Testis (tissue), 5 donors: ENCODE measurements at places on chromosomes 16 and 17. TPM values are rescaled to one million over a fixed set of nuclear protein-coding genes. Genes with fewer than 3 reads are reported as not detected.

DNA sequence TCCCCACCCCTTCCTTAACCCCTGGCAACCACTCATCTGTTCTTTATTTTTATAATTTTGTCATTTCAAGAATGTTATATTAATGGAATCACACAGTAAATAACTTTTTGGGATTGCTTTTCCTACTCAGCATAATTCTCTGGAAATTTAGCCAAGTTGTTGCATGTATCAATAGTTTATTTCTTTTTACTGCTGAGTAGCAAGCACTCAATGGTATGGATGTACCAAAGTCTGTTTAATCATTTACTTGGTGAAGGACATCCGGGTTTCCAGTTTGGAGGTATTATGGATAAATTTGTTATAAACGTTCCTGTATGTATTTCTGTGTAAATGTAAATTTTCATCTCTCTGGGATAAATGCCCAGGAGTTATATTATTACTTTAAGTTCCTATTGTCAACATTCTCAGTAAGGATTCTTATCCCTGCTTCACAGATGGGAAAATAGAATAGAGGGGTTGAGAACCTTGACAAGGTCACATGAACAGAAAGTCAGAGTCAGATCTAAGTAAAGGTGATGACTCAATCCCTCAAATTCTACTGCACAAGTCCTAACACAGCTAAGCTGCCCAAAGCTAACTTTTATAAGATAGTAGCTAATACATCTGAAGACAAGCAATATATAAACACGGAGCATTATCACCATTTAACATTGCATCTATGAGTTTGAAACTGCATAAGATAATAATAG is 62.4 kb upstream of the MTMR4 start:
- no peak for DNase-seq
- H3K4me1 ChIP-seq: no peaks in the 10 kb centered on the region
- no peaks in the 10 kb centered on the region for H3K36me3 ChIP-seq
- no peaks in the 10 kb centered on the region for H3K27me3 ChIP-seq
- no peak overlapping the region for H3K4me3 ChIP-seq
- H3K27ac ChIP-seq: no peak overlapping the region

The FKBP10 gene
- 31.4 TPM for total RNA-seq

The RAB37 gene
- 0.81 TPM for total RNA-seq

DNA sequence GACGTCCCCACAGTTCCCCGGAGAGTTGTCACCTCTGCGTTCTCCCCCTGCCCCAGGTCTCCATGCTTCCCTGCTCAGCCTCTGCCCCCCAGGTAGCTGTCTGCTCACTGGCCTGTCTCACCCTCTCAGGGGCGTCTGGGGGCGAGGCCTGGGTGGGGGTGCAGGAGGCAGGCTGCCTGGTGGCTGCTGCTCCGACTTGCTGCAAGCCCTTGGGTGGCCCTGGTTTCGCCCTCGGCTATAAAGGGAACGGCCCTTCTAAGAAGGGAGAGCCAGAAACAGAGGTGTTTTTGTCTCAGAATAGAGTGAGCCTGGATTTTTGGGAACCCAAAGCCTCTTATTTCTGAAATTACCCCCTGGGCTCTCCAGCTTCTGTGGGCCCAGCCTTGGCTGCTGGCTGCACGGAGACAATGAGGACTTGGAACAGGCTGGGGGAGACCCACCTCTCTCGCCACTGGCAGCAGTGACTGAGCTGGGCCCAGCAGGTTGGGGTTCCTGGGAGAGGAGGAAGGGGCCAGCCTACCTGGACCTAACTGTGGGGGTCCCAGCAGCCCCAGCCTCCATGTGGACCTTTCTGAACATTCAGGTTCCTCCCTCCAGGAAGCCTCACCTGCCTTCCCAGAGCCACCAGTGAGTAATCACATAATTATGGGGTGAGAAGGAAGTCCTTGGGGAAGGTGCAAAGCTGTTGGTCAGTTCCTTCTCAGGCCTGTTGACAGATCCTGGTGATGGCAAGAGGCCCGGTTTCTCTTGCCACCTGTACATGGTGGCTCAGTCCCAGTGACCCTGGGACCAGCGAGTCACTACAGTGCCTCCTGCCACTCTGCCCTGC is 15.5 kb upstream of the SPNS2 start:
- no peak overlapping the region for H3K27ac ChIP-seq
- DNase-seq: no peak
- H3K4me1 ChIP-seq: no peaks in the 10 kb centered on the region
- H3K27me3 ChIP-seq: no peaks in the 10 kb centered on the region
- H3K36me3 ChIP-seq: no peaks in the 10 kb centered on the region

DNA sequence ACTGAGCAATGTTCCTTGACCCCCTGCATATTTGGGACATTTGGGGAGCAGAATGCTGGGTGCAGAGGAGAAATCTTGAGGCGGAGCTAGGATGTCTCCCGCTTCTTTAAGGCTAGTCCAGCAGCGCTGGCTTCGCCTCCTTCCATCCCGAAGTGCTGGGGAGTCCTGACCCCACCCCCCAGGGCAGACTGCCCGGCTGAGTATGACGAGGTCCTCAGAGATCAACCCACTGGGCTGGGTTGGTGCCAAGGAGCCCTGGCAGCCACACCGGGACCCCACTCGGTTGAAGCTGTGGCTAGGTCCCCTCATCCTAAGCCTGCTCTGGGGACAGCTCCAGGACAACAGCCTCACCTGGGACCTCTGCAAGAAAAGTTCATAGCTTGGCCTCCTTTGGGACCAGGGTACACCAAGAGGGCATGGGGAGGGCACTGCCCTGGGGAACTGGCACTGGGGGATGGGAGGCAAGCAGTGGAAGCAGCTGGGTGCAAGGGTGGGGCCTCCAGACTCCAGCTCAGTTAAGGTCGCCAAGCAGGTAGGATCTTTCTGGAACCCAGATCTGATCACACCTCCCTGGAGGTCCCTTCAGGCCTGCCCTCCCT is 11.0 kb downstream of the RHBDF2 start:
- peaks cover 12% of the 10 kb centered on the region for H3K4me1 ChIP-seq
- no peaks in the 10 kb centered on the region for H3K27me3 ChIP-seq
- DNase-seq: no peak

The NARF gene
- total RNA-seq: 130 TPM
